Activated CD4-positive, alpha-beta T cell treated with anti-CD3 and anti-CD28 coated beads for 36 hours (primary cell): ENCODE measurements at places on chromosomes 2 and 18.

DNA sequence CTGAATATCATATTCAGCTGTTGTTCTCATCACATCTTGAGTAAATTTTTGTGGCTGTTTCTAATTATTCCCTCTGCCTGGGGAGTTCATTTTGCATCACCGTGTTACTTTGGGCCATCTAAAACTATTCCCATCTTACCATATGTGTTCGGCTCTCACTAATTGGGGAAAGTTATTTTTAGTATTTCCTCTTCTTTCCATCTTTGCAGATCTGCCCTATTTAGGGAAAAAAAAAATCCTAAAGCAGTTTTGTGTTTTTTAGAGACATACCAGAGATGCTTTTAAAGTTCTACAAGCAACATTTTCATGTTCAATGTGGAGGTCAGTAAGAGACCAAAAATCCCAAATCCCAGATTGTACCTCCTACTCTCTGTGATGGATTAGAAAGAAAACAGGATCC is 111.3 kb upstream of the NDUFV2 start:
- DNase-seq, result no peak

DNA sequence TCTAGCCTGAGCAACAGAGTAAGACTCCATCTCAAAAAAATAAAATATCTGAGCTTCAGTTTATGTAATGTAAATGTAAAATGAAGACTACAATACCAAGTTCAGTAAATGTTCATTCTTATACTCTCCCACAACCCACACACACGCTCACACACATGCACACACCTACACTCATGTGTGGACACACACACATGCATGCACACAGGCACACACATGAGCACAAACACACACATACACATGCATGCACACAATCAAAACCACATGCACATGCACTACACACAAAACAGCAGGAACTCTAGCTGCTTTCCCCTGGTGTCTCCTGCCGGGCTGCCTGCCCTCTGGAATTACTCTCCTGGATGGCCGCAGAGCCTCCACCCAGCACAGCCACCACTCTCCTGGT is 90.6 kb downstream of the GFPT1 start:
- no peak for DNase-seq

DNA sequence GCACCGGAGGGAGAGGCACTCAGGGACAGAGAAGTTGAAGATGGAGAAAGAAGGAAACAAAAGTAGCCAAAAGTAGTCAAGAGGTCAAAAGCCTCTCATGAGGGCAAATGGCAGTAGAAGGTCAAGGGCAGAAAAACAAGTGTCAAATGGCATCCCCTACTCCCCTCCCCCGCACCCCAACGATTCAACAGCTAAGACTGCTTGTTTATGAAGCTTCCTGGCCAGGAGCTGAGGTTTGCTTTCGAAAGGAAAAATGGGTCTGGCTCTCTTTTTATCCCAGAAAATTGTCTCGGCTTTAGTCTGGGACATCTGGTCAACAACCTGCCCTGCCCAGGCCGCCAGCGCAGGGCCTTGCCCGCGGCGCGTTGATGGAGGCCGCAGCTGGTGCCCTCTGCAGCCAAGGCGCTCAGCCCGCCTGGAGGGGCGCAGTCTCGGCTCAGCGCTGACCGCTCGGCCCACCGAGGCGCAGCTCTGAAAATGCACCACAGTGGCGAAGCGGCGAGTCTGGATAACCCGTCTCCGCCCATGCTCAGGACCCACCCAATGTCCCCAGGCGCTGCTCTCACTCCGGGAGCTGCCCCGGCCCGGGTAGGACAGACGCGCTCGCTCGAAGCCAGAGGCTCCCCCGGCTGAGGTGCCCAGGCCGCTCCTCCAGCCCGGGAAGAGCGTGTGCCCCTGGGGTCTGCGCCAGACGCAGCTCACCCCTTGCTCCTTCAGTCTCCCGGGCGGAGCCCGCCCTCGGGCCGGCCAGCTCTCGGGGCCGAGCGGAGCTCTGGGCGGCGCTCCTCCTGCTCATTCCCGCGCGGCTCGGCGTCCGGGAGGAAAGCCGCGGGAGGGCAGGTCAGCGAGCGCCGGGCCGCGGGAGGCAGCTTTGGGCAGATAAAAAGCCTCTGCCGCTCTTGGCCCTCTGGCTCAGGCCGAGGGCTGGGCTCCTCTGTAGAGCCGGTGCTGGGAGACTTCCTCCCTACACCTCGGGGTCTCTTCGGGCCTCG is 1.8 kb upstream of the TBR1 start:
- peak; percentile 25 for DNase-seq

GRCh38 chr2:88201811-88202169 is 31.6 kb downstream of the THNSL2 start:
- no peak for DNase-seq

- no peak for DNase-seq
These were observed 88.3 kb downstream of the CAMKMT start for GRCh38 chr2:44450082-44450481.

DNA sequence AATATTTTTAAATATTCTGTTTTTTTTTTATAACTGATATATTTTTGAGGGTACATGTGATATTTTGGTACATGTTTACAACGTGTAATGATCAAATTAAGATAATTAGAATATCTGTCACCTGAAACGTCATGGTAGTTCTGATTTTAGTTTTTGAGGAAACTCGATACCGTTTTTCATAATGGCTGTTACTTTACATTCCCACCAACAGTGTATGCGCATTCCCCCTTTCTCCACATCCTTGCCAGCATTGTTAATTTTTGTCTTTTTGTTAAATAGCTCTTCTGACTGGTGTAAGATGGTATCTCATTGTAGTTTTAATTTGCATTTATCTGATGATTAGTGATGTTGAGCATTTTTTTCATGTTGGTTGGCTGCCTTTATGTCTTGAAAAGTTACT is 206.8 kb upstream of the STON1 start:
- no peak for DNase-seq

DNA sequence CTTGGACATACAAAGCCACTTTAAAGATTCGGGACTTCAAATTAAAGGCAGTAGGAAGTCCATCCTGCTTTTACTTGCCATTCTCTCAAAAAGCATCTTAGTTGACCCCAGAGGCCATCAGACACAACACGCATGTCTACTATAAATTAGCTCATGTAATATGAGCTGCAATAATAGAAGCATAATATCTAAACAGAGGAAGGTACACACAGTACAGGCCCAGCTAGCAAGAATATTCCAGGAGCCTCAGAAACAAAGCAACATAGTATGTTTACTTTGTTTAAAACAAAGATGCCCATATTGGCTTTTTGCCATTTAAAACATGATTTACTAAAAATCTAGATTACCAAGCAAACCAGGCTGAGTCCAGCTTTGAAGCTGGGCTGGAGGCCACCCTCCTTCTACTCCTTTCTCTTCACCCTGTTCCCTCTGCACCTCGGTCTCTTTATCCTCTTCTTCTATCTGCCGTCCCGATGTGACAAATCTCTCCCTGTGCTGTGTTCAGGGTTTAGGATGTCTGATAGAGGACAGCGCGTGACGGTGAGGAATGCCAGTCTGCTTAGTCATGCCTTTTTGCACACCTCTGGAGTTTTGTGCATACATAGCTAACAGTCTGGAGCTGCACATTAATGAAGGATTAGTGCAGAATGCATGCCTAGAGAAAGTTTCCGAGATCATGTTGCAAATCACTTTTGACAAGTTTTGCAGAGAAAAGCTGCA is 28.2 kb downstream of the DTNA start:
- no peak for DNase-seq

- DNase-seq, result peak; percentile 25
These were observed 168.5 kb downstream of the DPP4 start for GRCh38 chr2:161905389-161906046.

DNA sequence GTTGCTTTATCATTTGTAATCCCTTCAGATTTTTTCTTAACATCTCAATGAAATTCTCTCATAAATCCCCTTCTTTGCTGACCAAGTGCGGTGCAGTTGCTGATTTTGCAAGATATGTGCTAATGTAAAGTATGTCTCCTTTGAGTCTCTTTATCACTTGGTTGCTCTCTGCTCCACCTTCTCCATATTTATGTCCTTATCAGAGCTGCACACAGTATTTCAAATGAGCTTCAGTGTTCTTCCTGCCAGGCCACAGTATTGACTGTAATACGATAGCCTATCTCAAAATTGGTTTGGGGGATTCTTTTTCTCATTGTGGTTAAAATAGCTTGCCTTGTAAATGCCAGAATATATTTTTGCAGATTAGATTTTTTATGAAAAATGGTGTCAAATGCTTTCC is 32.2 kb downstream of the MAIP1 start:
- no peak for DNase-seq

DNA sequence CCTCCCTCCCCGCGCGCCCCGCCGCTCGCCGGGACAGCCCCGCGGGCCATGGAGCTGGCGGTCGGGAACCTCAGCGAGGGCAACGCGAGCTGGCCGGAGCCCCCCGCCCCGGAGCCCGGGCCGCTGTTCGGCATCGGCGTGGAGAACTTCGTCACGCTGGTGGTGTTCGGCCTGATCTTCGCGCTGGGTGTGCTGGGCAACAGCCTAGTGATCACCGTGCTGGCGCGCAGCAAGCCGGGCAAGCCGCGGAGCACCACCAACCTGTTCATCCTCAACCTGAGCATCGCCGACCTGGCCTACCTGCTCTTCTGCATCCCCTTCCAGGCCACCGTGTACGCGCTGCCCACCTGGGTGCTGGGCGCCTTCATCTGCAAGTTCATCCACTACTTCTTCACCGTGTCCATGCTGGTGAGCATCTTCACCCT is 865 bp downstream of the GALR1 start:
- peak; percentile 5 for DNase-seq

GRCh38 chr2:175755169-175755568 is 246.9 kb downstream of the LNPK start:
- no peak for DNase-seq

- DNase-seq, result no peak
These were observed 78.1 kb upstream of the SPTBN1 start for GRCh38 chr2:54377901-54378493.

- DNase-seq, result no peak
These were observed 3.9 kb downstream of the INPP5D start for GRCh38 chr2:233063976-233064411.

DNA sequence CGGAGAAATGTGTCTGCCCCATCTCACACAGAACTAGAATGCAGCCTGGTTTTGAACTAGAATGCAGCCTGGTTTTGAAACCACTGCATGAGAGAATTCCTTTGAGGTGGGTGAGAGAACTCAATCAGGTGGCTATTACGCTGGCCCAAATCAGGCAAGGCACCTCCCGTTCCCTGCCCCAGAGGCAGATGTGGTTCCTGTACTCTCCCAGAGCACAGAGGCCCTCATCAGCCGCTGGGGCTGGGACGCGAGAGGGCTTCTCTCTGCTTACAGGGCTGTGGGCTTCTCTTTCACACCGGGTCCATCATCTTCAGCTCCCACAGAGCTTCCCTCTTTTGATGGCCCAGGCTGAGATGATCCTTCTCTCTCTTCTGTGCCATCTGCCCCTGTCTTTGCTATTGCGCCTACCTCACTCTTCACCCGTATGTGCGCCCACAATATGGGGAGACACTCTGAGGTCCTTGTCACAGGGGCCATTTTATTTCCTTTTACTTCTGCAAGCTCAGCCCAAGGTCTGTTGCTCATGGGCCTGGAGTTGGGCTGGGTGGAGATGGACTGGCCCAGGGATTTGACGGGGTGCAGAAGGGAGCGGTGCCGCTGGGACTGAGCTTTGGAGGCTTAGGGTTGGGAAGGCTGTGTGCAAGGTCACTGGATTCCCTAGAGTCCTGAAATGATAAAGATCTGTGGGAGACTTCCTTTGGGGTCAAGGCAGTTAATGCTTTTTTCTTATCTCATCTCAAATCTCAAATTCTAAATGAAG is 84.4 kb upstream of the HS6ST1 start:
- no peak for DNase-seq

GRCh38 chr2:24164416-24164973 is 10.4 kb upstream of the FAM228A start:
- DNase-seq, result peak; percentile 82

DNA sequence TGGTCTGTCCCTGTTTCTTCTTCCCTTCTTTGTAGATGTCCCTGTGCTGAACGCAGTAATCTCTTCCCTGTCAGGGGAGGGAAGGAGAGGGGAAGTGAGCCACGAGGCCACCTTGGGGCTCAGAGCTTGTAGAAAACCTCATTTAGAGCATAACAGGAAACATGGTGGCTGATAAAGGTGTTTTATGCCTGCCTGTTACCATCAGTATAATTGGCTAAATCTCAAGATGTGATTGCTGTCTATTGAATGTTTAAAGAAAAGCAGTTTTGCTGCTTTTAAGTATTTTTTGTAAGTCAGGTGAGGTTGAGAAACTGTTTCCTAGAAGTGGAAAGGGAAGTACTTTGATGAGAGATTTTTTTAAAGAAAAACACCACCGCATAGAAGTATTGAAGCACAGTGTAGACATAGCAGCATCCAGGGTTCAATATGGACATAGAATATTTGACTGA is 59.7 kb upstream of the PDK1 start:
- peak; percentile 23 for DNase-seq

DNA sequence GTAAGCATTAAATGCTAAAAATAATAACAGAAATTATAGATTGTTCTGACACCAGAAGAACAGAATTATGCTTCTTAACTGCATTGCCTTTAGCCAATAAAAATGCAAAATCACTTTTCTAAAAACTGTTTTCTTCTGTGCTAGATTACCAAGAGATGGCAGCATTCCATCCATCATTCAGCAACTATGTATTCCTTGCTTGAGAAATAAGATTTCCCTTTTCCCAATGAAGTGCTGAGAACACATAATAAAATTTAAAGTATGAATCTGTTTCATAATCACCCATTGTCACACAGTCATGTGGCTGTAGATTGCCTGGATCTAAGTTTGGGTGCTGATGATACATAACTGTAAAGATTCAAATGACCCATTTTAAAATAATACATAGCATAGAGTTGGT is 504.2 kb downstream of the TDRD15 start:
- DNase-seq, result no peak

GRCh38 chr2:64996871-64997307 is 7.7 kb downstream of the SLC1A4 start:
- no peak for DNase-seq

- DNase-seq, result no peak
These were observed 26.1 kb downstream of the TYMS start for GRCh38 chr18:683531-683930.

DNA sequence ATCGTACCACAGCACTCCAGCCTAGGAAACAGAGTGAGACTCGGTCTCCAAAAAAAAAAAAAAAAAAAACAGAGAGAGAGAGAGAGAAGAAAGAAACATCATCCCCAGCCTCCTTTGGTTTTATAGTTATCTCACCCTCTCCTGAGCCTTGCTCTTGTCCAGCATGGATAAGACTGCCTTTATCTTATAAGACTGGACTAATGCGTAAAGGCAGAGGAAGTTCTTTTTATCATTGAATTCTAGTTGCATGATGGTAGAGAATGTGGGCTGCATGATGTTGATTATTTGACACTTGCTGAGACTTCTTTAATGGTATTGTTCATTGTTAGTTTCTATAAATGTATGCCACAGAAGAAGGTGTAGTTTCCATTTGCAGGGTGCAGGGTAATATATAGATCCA is 124.4 kb downstream of the ZBTB7C start:
- no peak for DNase-seq

GRCh38 chr2:230931556-230932231 is 6.7 kb upstream of the GPR55 start:
- DNase-seq, result no peak
